ENCODE measurements at places on chromosomes 11 and 22.

DNA sequence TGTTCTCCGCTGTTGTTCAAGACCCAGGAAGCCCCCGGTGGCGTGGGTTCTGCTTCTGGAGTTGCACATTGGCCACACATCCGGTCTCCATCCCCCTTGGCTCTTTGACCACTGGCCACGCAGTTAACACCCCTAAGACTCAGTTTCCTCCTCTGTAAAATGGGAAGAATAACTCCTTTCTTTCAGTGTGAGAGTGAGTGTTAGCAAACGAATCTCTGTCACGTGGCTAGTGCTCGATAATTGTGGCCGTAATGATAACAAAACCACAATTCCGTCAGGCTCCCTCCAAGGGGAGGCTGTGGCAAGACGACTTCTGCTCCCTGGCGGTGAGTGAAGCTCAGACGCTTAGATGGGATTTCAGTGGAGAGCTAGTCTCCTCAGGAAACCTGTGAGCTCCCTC lies 315.2 kb upstream of the B3GAT1 start:
- no peaks in the 10 kb centered on the region for H3K4me1 ChIP-seq
- no peaks in the 10 kb centered on the region for H3K36me3 ChIP-seq
- no peak for DNase-seq
- H3K4me3 ChIP-seq, result no peak overlapping the region
- H3K27ac ChIP-seq, result no peak overlapping the region
- H3K27me3 ChIP-seq, result peaks cover 34% of the 10 kb centered on the region

- H3K4me3 ChIP-seq, result no peak overlapping the region
- DNase-seq, result no peak
- peaks cover 9% of the 10 kb centered on the region for H3K4me1 ChIP-seq
- no peaks in the 10 kb centered on the region for H3K27me3 ChIP-seq
Measured at GRCh38 chr11:134425816-134426536, 13.9 kb upstream of the B3GAT1 start.

- DNase-seq, result peak; percentile 69
- peak overlapping the region; percentile 86 for H3K4me3 ChIP-seq
- no peaks in the 10 kb centered on the region for H3K27me3 ChIP-seq
- peaks cover 31% of the 10 kb centered on the region for H3K4me1 ChIP-seq
- H3K27ac ChIP-seq, result peak overlapping the region; percentile 98
Measured at GRCh38 chr11:14500181-14500651, 605 bp upstream of the COPB1 start.

GRCh38 chr22:46914481-46914880 lies 152.0 kb downstream of the TBC1D22A start:
- no peaks in the 10 kb centered on the region for H3K36me3 ChIP-seq
- peak overlapping the region; percentile 47 for H3K27ac ChIP-seq
- peaks cover 27% of the 10 kb centered on the region for H3K4me1 ChIP-seq
- H3K4me3 ChIP-seq, result no peak overlapping the region
- no peaks in the 10 kb centered on the region for H3K27me3 ChIP-seq

DNA sequence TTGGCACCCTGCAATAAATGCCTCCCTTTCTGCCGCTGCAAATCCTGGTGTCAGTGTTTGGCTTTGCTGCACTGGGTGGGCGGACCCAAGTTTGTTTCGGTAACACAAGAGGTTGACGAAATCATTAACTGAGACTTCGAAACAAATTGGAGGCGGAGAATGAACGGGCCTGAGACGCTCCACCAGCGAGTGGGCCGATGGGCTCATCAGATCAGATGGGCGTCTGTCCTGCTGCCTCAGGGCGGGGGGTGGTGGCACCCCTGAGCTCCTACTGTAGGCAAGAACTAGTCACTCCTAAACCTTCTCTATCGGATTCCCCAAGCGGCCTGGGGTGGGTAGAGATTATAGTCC lies 918 bp upstream of the CAPN5 start:
- peaks cover 5% of the 10 kb centered on the region for H3K36me3 ChIP-seq
- H3K4me3 ChIP-seq, result peak overlapping the region; percentile 92
- no peak for DNase-seq
- H3K27me3 ChIP-seq, result no peaks in the 10 kb centered on the region
- peaks cover 25% of the 10 kb centered on the region for H3K4me1 ChIP-seq
- peak overlapping the region; percentile 49 for H3K27ac ChIP-seq

- peaks cover 11% of the 10 kb centered on the region for H3K4me1 ChIP-seq
- H3K27ac ChIP-seq, result no peak overlapping the region
- no peaks in the 10 kb centered on the region for H3K27me3 ChIP-seq
- no peak for DNase-seq
- H3K4me3 ChIP-seq, result no peak overlapping the region
- H3K36me3 ChIP-seq, result no peaks in the 10 kb centered on the region
Measured at GRCh38 chr11:37509506-37509905, 911.5 kb upstream of the RAG2 start.

GRCh38 chr11:48005136-48005535 lies 24.8 kb downstream of the PTPRJ start:
- no peak for DNase-seq
- H3K4me1 ChIP-seq, result peaks cover 71% of the 10 kb centered on the region
- peak overlapping the region; percentile 86 for H3K4me3 ChIP-seq
- H3K27ac ChIP-seq, result peak overlapping the region; percentile 100
- H3K27me3 ChIP-seq, result no peaks in the 10 kb centered on the region

DNA sequence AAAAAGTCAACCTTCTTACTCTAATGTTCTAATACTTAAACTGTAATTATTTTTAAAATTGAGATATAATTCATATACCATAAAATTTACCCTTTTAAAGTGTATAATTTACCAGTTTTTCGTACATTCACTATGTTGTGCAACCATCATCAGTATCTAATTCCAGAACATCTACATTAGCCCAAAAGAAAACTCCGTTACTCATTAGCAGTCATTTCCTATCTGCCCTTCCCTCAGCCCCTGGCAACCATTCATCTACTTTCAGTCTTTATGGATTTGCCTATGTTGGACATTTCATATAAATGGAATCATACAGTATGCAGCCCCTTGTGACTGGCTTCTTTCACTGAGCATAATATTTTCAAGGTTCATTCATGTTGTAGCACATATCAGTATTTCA lies 22.2 kb downstream of the SGSM3 start:
- H3K4me3 ChIP-seq, result no peak overlapping the region
- no peaks in the 10 kb centered on the region for H3K27me3 ChIP-seq
- peaks cover 21% of the 10 kb centered on the region for H3K4me1 ChIP-seq

GRCh38 chr22:47202819-47203553 lies 440.5 kb downstream of the TBC1D22A start:
- H3K36me3 ChIP-seq, result no peaks in the 10 kb centered on the region
- no peaks in the 10 kb centered on the region for H3K4me1 ChIP-seq
- DNase-seq, result peak; percentile 29
- no peak overlapping the region for H3K4me3 ChIP-seq

DNA sequence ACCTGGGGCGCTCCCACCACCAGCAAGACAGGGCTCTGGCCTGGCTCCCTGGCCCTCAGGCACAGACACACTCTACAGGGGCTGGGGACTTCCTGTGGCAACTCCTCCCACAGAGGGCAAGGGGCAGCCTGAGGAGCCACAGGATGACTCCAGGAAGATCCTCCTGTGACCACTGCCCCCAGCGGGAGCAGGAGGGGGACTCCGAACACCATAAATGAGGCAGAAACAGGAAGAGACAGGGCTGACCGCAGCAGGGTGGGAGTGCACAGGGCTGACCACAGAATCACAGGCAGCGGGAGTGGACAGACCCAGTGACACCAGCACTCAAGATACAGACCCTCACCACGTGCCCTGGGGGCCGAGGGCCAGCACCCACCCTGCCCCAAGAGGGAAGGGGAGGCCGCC lies 10.8 kb downstream of the ARAP1 start:
- H3K27me3 ChIP-seq, result no peaks in the 10 kb centered on the region
- H3K4me1 ChIP-seq, result peaks cover 77% of the 10 kb centered on the region
- peak overlapping the region; percentile 84 for H3K4me3 ChIP-seq
- H3K36me3 ChIP-seq, result no peaks in the 10 kb centered on the region
- peak overlapping the region; percentile 95 for H3K27ac ChIP-seq

GRCh38 chr11:96033599-96033998 lies 109.7 kb upstream of the MTMR2 start:
- no peak overlapping the region for H3K4me3 ChIP-seq
- DNase-seq, result no peak
- no peaks in the 10 kb centered on the region for H3K27me3 ChIP-seq
- H3K36me3 ChIP-seq, result no peaks in the 10 kb centered on the region

DNA sequence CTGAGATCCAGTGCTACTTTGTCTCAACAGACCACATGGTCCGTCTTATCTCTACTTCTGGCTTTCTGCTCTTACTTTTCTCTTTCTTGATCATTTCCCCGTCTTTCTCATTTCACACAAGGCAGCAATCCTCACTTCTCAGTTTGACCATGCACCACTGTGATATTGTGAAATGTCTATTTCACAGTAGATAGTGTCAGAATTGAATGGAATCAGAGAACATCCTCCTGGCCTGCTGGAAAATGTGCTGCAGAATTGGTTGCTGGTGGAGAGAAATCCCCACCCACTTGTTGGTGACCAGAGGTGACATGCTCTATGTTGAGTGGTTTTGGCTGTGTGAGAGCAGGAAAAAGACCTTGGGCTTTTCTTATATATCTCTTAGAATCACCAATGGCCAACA lies 57.8 kb upstream of the RCN1 start:
- no peak for DNase-seq
- peaks cover 6% of the 10 kb centered on the region for H3K4me1 ChIP-seq
- H3K4me3 ChIP-seq, result peak overlapping the region; percentile 32
- H3K27ac ChIP-seq, result no peak overlapping the region
- peaks cover 30% of the 10 kb centered on the region for H3K27me3 ChIP-seq
- no peaks in the 10 kb centered on the region for H3K36me3 ChIP-seq

DNA sequence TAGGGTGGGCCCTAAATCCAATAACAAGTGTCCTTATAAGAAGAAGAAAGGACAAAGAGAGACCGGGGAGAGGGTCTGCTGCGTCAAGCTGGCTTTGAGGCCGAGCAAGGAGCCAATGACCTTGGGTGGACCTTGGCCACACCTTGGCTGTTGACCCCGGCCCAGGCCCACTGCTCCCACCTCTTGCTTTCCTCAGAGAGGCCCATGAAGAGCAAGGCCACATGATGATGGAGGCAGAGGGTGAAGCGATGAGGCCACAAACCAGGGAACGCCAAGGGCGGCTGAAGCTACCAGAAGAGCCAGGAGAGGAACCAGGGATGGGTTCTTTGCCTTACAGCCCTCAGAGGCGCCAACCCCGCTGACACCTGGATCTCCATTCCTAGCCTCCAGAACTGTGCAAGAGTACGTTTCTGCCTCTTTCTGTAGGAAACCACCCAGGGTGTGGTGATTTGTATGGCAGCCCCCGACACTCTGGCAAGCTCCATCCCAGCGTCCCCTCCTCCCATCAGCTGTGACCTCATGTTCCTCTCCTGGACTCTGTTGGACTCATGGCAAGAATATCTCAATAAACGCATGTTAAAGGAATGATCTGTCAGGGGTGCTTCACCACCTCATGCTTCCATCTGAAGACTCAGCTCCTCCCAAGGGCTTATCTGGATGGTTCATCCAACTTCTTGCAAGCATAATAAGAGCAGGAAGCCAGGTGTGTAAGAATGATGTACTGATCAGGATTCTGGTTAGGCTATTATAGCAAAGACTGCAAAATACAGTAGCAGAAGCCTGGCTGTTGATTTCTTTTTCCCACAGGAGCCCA lies 41.6 kb upstream of the LINC01488 start:
- no peak overlapping the region for H3K27ac ChIP-seq
- H3K36me3 ChIP-seq, result no peaks in the 10 kb centered on the region
- no peak for DNase-seq
- H3K4me1 ChIP-seq, result no peaks in the 10 kb centered on the region

GRCh38 chr22:32765132-32765618 lies 36.3 kb upstream of the TIMP3 start:
- H3K27ac ChIP-seq, result no peak overlapping the region
- DNase-seq, result no peak

- no peak overlapping the region for H3K27ac ChIP-seq
- no peaks in the 10 kb centered on the region for H3K4me1 ChIP-seq
- no peak for DNase-seq
- peaks cover 3% of the 10 kb centered on the region for H3K27me3 ChIP-seq
- no peaks in the 10 kb centered on the region for H3K36me3 ChIP-seq
Measured at GRCh38 chr11:102864724-102865123, 10.1 kb downstream of the MMP12 start.

- no peaks in the 10 kb centered on the region for H3K36me3 ChIP-seq
- peaks cover 18% of the 10 kb centered on the region for H3K27me3 ChIP-seq
- no peak overlapping the region for H3K4me3 ChIP-seq
- DNase-seq, result no peak
- no peak overlapping the region for H3K27ac ChIP-seq
- peaks cover 8% of the 10 kb centered on the region for H3K4me1 ChIP-seq
Measured at GRCh38 chr11:69355346-69355940, 61.5 kb downstream of the MYEOV start.

- peaks cover 9% of the 10 kb centered on the region for H3K36me3 ChIP-seq
- DNase-seq, result no peak
- H3K27ac ChIP-seq, result no peak overlapping the region
- no peak overlapping the region for H3K4me3 ChIP-seq
- no peaks in the 10 kb centered on the region for H3K27me3 ChIP-seq
Measured at GRCh38 chr11:46435679-46436078, 44.1 kb upstream of the CHRM4 start.

GRCh38 chr22:46801331-46801811 lies 38.9 kb downstream of the TBC1D22A start:
- H3K27ac ChIP-seq, result no peak overlapping the region
- peaks cover 8% of the 10 kb centered on the region for H3K36me3 ChIP-seq
- H3K4me3 ChIP-seq, result no peak overlapping the region

DNA sequence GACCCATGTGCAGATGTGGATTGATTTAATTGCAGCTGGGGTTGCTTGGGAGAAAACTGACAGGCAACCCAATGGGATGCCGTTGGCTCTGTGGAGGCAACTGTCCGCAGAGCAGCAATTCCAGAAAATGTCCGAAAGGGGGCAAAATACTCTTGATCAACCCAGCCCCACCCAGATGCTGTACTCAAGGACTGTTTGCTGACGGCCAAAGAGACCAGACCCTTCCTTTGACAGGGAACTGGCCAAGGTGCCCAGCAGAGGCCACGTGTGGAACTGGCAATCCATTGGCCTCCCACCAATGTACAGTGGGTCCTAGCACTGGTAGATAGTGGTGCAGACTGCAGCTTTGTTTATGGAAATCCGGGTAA lies 29.7 kb upstream of the KCNA4 start:
- no peak overlapping the region for H3K27ac ChIP-seq
- no peak for DNase-seq

DNA sequence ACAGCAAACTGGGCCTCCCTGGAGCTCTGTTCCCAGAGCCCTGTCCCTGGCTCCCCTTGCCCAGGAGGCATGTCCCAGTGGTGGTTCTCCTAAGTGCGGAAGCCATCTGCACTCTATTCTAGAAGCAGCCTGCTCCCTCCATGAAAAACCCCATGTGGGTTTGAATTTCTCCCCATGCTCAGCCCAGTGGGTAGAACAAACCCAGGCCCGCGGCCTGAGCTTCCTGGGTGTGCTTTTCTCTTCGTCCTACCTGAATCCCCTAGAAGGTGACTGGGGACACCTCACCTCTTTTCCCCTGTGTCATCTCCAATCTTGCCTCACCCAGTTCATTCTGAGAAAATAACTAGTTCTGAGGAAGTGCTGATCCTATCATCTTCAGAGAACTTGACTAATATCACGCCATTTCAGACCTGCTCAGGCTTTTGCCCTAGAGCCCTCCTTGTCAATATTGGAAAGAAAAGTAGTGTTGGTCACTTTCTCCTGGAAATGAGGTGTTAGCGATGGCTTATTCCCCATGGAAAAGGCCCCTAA lies 15.9 kb downstream of the IL10RA start:
- H3K4me3 ChIP-seq, result peak overlapping the region; percentile 79
- peaks cover 80% of the 10 kb centered on the region for H3K4me1 ChIP-seq
- peaks cover 20% of the 10 kb centered on the region for H3K36me3 ChIP-seq
- no peak for DNase-seq
- H3K27me3 ChIP-seq, result no peaks in the 10 kb centered on the region
- peak overlapping the region; percentile 98 for H3K27ac ChIP-seq

- H3K27me3 ChIP-seq, result peaks cover 3% of the 10 kb centered on the region
- no peak for DNase-seq
- H3K27ac ChIP-seq, result peak overlapping the region; percentile 70
- H3K4me3 ChIP-seq, result peak overlapping the region; percentile 81
- peaks cover 34% of the 10 kb centered on the region for H3K4me1 ChIP-seq
- H3K36me3 ChIP-seq, result no peaks in the 10 kb centered on the region
Measured at GRCh38 chr11:95152876-95153856, 63.5 kb downstream of the ENDOD1 start.
